Esophagus mucosa (tissue), 1 donor: ENCODE measurements at places on chromosomes 5 and 9.

GRCh38 chr9:129143031-129143927 is 32.1 kb downstream of the PTPA start:
- ATAC-seq, result peak; percentile 31

DNA sequence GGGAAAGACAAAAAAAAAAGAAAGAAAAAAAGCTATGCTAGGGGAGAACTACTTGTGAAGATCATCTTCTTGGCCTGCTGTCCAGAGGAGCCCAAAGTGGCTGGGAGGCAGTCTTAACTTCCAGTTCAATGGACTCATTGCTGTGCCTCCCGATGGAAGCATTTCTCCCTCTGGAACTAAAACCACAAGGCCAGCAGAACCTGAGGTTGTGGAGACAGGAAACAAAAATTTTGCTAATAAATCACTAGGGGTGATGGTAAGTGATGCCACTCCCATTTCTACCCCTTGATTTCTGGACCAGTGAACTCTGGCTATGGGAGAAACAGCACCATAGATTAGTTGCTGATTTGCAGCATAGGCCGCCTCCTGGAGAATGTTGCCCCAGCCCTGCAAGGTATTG is 123.4 kb upstream of the NFIL3 start:
- no peak for ATAC-seq

DNA sequence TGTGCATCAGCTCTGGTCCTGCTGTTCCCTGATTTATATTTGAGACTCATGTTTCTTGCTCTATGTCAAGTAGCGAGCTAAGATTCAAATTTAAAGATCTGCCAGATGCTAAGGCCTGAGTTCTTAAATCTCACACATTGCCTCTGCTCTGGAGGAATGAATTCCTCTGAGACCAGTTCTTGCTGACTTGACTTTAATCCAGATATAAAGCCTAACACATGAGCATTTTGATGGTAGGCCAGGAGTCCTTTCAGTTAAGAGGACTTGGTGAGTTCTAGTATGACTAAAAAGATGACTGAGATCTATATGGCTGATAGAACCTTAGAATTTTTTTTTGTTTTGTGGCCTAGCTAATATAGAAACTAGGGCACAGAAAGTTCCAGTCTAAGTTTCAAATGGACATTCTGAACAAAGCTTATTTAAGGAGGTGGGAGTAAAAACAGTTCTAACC is 1.3 kb upstream of the INIP start:
- ATAC-seq, result no peak

DNA sequence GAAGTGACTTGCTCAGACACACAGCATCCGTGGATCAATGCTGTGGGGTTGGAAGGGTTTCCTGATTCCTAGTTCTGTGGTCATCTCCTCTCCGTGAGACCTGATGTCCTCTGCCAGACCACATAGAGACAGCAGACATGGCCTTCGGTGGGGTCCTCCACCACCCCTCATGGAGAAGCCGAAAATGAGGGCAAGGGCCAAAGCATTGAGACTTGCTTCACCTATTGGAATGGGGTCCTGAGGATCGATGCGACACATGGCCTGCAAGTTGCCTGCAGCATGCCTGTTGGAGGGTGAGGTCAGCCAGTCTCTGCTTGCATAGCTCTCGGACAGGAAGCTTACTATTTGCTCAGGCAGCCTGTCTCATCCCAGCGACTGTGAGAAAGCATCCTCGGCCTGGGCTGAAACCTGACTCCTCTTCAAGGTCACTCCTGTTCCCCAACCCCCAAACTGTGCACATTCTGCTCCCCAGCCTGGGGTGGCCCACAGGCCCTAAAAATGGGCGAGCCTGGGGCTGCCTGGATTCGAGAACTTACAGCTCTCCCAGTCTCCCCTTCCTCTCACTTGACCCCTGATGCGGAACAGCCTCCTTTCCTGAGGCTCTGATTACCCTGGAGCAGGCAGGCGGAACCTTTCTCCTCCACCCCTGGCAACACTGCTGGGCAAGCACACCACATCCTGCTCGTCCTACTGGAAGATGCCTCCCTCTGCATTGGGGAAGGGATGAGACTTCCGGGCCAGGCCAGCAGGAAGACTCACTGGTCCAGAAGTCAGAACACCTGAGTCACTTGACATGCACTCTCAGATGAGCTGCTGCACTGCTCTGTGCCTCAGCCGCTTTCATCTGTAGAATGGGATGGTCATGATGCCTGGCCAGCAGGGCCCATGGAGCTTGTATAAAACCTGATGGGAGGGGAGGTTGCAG is 186.9 kb downstream of the RGS3 start:
- ATAC-seq, result no peak

DNA sequence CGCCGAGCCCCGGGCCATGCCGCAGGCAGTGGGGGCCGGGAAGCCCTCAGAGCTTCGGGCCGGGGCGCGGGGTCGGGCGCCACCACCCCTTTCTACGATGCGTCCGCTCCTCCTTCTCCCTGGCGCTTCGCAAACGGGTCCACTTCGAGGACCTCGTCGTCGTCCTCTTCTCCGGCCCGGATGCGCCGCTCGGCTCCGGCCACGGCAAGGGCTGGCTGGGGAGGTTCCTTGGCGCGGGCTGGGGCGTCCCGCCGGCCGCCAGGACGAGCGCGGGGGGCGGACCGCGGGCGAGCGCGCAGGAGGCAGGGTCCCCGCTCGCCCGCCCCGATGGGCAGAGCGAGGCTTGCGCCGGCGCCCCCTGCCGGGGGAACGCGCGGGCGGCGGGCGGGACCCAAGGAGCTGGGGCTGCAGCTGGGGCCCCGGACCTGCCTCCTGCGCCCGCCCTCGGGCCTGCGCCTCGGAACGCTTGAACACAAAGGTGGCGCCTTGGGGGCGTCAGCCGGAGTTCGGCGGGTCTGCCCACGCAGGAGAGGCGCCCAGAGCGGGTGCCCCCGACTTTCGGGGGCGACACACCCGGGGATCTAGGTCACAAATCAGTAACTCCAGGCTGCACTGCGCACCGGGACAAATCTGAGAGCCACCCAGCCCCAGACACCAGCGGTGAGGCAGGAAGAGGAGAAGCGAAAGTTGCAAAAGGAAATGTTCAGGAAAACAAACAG is at the start of gene ROR2:
Gene ROR2, minus strand, starts transcription at position 283 of the 719 bp plus-strand sequence.
- ATAC-seq, result peak; percentile 55

DNA sequence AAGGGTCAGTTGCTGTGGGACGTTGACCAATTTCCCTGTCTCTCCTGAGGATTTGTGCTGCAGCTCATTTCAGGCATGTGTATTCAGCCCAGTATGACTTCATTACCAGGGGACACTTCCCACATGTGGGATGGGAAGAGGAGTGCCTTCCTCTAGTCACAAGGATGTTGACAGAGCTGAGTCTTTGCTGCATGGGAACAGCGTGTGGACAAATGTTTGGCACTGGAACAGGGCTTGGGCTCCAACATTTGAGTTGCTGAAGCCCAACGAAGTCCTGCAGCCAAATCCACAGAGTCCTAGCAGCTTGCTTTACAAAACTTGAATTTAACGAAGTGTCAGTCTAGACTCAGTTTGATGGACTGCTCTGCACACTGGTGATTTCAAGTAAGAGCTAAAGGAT is 283.2 kb downstream of the SH3GL2 start:
- no peak for ATAC-seq

DNA sequence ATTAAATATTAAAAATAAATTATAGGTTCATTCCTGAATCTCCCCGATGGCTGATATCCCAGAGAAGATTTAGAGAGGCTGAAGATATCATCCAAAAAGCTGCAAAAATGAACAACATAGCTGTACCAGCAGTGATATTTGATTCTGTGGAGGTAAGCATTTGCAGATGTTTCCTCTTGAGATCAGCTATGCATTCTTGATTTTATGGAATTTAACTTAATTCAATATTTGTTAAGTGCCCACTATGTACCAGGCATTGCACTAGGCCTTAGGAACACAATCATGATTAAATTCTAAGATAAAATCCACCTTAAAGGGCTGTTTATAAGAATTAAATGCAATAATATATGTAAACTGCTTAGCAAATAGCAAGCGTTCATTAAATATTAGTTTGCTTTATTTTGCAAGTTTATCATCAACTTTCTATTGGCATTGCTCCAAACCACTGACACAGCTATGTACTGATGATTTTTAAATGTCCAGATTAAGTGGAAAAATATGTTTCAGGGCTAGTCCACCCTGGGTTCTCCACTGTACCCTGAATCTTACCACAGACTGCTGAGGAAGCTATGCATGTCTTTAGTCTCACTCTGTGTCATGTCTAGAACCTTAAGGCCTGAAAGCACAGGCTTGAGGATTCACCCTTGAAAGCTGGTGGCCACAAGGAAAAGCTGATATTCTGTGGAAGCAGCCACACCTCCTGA is 33.2 kb downstream of the SLC22A4 start:
- no peak for ATAC-seq

- ATAC-seq, result no peak
Measured at GRCh38 chr5:91977579-91977978, 594.5 kb upstream of the ARRDC3 start.

DNA sequence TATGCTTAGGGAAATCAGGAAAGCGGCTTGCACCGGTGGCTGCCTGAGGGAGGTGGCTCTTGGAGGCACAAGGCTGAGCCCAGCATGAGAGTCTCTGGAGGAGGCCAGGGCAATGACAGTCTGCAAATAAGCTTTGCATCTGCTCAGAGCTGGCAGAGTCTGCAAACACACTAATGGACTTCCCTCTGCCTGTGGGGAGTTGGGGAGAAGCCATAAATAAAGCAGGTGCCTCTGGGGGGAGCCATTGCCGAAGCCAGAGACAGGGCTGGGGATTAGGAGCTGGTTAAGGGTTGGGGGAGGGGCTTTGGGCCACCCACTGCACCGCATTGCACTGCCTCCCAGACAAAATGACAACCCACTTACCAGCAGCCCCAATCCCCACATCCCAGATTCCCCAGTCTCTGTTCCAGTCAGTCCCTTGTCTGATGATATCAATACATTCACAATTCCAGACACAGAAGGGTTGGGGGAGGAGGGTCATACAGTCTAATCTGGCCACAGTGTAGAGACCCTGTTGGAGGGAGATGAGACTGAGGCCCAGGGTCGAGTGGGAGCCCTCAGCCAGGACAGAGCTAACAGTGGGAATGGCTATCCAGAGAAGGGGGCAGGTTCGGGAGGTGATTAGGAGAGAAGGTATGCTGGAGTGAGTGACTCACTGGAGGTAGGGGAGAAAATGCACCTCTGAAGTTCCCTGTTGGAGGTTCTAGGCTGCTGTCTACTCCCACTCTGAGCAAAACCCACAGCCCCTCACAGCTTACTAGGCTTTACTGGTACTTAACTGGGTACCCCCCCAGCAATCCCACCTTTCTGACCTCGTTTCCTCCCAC is 53.7 kb downstream of the PAX5 start:
- ATAC-seq, result no peak

DNA sequence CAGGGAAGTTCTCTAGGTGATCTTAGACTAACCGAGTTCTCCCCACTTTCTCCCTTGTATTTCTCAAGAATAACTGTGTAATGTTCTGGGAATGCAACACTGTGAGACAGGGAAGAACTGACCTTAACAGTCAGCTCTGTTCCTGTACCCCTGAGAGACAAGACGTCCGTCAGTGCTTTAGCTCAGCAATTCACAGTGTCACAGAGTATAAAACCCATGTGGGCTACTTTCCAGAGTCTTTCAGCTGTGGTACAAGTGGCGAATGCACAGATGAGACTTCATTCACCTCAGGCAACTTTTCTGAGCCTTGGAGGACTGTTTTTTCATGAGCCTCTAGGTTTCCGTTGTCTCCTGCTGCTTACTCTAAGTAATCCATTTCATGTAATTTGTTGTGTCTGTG is 458.8 kb downstream of the SPATA31D1 start:
- no peak for ATAC-seq

- no peak for ATAC-seq
Measured at GRCh38 chr9:3415906-3416305, 109.9 kb downstream of the RFX3 start.

DNA sequence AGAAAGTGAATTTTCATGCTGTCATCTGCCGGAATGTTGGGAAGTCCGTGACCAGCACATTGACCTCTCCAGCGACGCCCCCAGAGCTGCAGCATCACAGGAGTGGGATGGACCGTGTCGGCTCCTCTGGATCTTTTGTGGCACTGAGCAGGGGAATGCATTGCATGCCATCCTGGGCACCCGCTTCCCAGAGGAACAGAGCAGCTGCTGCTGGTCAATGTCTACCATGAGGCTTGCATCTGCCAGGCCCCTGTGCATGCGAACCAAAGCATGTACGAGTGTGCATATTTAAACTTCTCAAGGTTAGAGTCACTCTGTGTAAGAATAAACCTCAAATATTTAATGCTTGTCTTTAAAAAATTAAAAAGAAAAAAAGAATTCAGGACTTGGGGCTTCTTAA is 414.8 kb downstream of the GADD45G start:
- no peak for ATAC-seq

DNA sequence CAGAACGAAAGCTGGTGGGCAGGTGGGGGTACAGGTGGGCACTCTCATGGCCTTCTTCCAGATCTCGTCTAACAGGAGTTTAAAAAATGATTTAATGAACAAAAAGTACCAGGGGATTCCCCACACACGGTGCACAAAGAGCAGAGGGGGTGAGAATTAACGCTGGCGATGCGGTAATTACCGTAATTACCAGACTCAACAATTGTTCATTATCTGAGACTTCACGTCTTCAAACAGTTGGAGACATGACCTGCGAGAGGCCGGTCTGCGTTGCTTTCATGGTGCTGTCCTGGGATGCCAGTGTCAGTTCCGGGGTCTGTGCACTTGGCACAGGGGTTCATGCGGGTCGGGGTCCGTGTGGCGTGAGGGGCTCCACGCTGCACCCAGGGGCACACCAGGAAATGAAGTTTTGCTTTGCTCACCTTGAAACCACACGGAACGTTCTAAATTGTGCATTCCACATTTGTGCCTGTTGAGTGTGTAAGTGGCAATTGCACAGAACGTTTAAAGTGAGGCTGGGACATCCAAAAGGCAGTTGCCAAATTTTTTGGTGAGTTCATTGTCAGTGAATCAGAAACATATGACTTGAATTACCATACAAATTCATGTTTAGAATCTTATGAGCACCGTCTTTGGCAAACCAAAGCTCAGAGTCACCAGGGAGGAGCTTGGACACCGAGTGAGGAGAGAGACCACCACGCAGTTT is 256.4 kb upstream of the IRX1 start:
- no peak for ATAC-seq

DNA sequence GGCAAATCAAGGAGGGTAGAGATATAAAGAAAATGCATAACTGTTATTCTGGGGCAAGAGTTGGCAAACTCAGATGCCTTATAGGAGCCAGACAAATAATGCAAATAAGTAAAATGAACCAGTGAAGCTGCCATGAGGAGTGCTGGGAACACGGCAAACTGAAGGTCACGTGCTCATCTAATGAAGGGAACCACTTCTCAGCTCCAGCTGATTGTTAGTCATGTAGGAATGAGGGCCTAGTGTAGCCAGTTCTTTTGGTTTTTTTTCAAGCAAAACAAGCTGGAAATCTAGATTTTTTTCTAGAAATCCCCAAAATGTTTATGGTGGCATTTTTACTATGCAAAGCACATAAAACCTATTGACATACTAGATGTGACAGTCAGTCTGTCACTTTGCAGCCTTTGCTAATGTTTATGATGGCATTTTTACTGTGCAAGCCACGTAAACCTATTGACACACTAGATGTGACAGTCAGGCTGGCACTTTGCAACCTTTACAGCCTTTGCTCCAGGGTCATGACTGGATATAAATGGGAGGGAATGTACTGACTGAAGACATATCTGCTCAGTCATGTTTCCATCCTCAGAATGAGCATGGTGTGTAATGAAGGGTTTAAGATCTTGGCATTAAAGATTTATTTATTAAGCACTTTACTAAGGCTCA is 39.4 kb downstream of the RUSC2 start:
- ATAC-seq, result no peak
